ENCODE measurements at places on chromosomes 11 and 22.

GRCh38 chr22:42319386-42319785, 48.9 kb upstream of the TCF20 start:
- DNase-seq, result no peak

GRCh38 chr11:133797554-133797953, 47.8 kb downstream of the SPATA19 start:
- DNase-seq, result no peak

- no peak for DNase-seq
Observed at GRCh38 chr11:77776455-77776854, 44.1 kb downstream of the RSF1 start.

- DNase-seq, result no peak
Observed at GRCh38 chr11:102017026-102017425, 30.2 kb upstream of the CFAP300 start.

- no peak for DNase-seq
Observed at GRCh38 chr11:63853476-63853875, 14.6 kb downstream of the MARK2 start.
